ENCODE measurements at places on chromosomes 5 and 9.

- H3K36me3 ChIP-seq, result no peaks in the 10 kb centered on the region
- H3K4me3 ChIP-seq, result no peak overlapping the region
- peaks cover 3% of the 10 kb centered on the region for H3K27me3 ChIP-seq
- no peak for DNase-seq
Observed at GRCh38 chr5:55177078-55177477, 4.1 kb upstream of the CDC20B start.

- H3K4me1 ChIP-seq, result no peaks in the 10 kb centered on the region
- peaks cover 22% of the 10 kb centered on the region for H3K36me3 ChIP-seq
- H3K27ac ChIP-seq, result no peak overlapping the region
- no peak overlapping the region for H3K4me3 ChIP-seq
Observed at GRCh38 chr9:19087106-19088000, 15.4 kb downstream of the HAUS6 start.

GRCh38 chr9:27427272-27427643 lies 96.8 kb upstream of the IFNK start:
- no peak overlapping the region for H3K4me3 ChIP-seq
- no peaks in the 10 kb centered on the region for H3K4me1 ChIP-seq
- H3K27ac ChIP-seq, result no peak overlapping the region
- no peaks in the 10 kb centered on the region for H3K27me3 ChIP-seq
- H3K36me3 ChIP-seq, result no peaks in the 10 kb centered on the region
- DNase-seq, result no peak

- DNase-seq, result no peak
- H3K4me3 ChIP-seq, result no peak overlapping the region
- H3K4me1 ChIP-seq, result peaks cover 8% of the 10 kb centered on the region
- H3K27me3 ChIP-seq, result no peaks in the 10 kb centered on the region
Observed at GRCh38 chr9:99873531-99873930, 32.9 kb upstream of the STX17 start.

DNA sequence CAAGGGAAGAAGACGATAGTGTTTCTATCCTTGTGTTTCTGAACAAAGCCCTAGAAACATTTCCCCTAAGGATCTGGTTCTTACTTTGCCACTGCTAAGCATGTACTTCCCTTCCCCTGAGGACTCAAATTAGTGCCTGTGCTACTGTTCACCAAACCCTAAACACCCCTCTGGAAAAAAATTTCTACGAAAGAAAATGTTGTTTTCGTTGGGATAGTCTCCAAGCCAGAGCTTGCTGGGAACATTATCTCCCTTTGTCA lies 294.6 kb downstream of the BNC2 start:
- H3K36me3 ChIP-seq, result no peaks in the 10 kb centered on the region
- no peak for DNase-seq
- H3K4me3 ChIP-seq, result no peak overlapping the region

DNA sequence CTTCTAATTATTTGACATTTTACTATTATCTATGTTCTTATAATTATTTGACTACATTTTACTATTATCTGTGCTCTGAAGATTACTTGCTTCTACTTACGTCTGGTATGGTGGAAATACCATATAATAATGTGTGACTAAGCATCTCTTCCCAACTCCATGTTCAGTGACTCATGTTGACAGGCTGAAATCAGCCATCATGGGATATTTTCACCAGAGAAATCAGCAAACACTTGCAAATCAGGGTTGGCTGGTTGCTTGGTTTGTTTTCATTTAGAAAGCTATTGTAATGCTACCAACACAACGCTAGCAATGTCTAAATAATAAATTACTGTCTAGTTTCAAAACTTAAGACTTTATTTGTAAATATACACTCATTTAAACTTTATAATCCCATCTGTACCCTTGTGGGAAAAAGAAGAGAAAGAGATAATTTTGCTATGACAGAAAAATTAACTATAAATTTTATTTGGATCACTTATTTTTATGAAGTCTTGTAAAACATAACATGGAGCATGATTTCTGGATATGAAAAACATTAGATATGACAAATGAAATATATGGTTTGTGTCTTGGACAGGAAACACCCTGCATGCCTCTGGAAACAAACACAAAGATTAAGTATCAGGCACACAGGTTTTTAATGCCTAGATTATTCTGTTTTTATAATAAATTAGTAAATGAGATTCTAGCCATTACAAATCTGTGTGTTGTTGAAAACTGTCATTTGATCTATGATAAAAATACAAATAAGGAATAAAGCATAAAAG lies 337.6 kb downstream of the BNC2 start:
- no peak for DNase-seq
- H3K4me3 ChIP-seq, result no peak overlapping the region
- H3K27ac ChIP-seq, result no peak overlapping the region

DNA sequence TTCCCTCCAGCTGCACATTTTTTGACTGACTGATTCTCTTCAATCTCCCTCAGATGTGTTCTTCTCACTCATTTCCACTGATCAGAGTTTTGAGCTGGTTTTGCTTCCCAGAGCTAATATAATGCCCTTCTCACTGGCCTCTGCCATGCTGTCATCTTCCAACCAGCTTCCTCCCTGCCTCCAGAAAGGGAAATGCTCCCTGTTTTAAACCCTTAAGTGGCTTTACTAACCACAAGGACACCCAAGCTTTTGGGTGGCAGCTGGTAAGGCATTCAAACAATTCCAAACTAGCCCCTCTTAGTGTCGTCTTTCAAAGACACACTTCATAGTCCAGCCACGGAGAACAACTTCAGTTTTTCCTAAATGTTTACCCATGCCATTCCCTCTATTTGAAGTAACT lies 172.5 kb downstream of the CRB2 start:
- no peaks in the 10 kb centered on the region for H3K36me3 ChIP-seq
- no peak for DNase-seq
- no peak overlapping the region for H3K27ac ChIP-seq
- H3K4me3 ChIP-seq, result no peak overlapping the region
- no peaks in the 10 kb centered on the region for H3K27me3 ChIP-seq

DNA sequence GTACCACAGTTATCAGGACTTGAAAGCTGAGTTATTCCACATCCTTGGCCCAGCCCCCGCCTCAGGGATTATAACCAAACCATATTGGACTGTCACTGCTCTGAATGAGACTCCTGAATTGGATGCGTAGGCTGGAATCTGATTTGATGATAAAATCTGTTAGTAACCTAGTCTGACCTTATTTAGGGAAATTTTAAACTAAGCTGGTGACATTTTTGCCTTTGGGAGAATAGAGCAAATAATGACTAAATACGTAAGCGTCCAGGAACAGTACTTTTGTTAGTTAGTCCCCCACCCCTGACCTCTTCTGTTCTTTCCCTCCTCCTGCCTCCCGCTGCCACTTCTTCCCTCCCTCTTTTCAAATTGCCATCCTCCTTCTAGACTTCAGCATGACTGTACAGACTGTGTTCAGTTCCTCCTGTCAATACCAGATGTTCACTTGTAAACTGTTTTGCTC lies 92.6 kb downstream of the TLE4 start:
- H3K27ac ChIP-seq, result no peak overlapping the region
- DNase-seq, result no peak
- no peak overlapping the region for H3K4me3 ChIP-seq
- H3K27me3 ChIP-seq, result no peaks in the 10 kb centered on the region
- H3K4me1 ChIP-seq, result no peaks in the 10 kb centered on the region

Measured in GM12878 (cell line).